Naive B cell (primary cell): ENCODE measurements at places on chromosomes 7 and 10.

GRCh38 chr7:28996836-28997235 lies 38.7 kb upstream of the TRIL start:
- no peak for DNase-seq

DNA sequence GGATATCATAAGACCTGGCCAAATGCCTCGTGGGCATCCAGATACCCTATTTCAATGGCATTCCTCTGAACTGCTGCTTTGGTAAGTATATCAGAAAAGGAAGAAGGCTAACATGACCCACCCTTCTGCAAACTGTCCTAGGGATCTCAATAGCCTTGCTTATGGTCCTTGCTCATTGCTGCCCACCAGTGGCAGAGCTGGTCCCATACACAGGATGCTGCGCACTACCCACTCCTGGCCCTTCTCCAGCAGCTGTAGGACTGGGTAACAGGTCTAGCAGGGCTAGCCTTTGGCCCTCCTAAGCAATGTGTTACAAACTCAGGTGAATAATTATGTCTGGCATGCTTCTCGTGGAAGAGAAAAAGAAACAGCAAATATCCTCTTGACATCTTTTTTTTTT lies 72.5 kb downstream of the C10orf90 start:
- no peak for DNase-seq

DNA sequence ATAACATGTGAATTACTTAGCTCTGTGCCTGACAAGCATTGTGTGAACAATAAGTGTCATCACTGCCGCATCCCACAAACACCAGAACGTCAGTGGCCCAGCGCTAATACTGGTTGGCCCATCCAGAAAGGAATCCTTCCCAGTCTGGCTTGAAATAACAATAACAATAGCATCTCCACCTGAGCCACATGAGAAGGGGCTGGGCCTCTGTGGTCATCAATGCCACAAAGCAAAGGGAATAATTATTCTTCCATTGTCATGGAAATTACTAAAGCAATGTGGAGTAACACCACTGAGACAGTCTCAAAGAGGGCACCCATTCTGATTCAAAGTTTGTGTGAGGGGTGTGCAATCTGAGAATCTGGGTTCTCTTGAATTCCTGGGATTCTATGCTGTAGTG lies 105.7 kb upstream of the INHBA start:
- DNase-seq, result no peak

DNA sequence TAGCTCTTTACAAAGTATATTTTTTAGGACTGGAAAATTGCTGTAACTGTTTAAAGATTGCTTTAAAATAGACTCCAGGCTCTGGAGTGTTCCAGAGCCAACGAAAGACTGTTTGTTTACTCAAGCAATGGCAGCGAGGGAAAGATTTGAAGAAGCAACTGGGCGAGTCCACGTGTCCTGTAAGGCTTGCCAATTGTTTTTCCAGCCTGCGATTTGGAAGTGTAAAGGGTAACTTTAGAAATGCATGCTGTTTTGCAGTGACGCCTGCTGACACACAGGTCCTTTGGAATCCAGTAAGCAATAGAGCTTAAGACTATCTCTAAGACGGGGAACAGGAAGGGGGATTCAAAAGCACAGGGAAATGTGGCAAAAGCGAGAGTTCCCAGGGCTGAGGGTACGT lies 55.8 kb downstream of the TACC2 start:
- no peak for DNase-seq

- DNase-seq, result no peak
Measured at GRCh38 chr7:129569811-129570215, 41.7 kb upstream of the NRF1 start.

DNA sequence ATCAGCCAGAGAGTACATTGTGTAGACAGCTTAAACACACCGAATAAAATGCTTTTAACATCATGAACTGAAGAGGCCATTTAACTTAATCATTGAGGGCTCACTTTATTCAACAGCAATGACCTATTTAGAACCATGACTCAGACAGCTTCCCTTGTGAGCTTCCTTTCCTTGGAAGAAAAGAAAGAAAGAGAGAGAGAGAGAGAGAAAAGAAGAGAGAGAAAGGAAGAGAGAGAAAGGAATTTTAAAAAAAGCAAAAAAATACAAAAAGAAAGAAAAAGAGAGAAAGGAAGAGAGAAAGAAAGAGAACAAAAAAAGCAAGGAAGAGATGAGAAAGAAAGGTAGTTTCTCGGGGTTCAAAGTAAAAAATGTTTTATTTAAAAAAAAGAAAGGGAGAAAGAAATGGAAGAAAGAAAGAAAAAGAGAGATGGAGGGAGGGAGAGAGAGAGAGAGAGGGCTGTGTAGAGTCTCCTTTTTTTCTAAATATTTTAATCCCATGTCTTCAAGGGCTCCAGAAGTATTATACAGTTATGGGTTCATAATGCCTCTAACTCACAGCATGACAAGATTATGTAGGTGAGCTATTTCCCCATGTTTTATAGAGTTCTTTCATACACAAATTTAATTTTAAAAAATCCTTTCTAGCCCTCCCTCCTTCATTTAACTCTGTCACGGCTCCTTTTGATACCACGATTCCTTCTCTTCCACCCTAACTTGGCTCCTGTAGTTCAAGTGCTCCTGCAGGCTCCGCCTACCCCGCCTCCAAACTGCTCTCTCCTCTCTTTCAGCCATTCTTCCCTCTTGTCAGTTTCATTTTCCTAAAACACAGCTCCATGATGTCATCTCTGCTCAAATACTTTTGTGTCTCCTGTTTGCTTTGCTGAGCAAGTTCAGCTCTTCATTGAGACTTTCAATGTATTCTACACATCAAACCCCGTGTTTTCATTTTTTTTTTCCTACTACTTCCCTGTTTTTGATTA lies 85.5 kb downstream of the PRTFDC1 start:
- no peak for DNase-seq

- DNase-seq, result no peak
Measured at GRCh38 chr10:24983946-24984345, 31.5 kb upstream of the PRTFDC1 start.

- no peak for DNase-seq
Measured at GRCh38 chr7:4820967-4821471, 40.8 kb downstream of the PAPOLB start.

DNA sequence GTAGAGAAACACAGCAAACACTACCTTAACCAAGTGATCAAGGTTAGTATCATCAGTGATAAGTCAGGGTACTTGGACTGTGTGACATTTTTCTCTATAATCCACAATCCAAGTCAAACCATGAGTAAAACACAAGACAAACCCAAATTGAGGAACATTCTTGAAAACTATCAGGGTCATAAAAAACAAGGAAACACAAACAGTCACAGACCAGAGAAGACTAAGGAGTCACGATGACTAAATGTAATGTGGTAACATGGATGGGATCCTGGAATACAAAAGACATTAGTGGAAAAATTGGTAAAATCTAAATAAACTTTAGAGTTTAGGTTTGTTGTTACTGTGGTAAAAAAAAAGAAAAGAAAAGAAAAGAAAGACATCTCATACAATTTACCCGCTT lies 103.8 kb downstream of the ARMH3 start:
- DNase-seq, result no peak

GRCh38 chr7:205115-206010 lies 13.0 kb downstream of the FAM20C start:
- no peak for DNase-seq

DNA sequence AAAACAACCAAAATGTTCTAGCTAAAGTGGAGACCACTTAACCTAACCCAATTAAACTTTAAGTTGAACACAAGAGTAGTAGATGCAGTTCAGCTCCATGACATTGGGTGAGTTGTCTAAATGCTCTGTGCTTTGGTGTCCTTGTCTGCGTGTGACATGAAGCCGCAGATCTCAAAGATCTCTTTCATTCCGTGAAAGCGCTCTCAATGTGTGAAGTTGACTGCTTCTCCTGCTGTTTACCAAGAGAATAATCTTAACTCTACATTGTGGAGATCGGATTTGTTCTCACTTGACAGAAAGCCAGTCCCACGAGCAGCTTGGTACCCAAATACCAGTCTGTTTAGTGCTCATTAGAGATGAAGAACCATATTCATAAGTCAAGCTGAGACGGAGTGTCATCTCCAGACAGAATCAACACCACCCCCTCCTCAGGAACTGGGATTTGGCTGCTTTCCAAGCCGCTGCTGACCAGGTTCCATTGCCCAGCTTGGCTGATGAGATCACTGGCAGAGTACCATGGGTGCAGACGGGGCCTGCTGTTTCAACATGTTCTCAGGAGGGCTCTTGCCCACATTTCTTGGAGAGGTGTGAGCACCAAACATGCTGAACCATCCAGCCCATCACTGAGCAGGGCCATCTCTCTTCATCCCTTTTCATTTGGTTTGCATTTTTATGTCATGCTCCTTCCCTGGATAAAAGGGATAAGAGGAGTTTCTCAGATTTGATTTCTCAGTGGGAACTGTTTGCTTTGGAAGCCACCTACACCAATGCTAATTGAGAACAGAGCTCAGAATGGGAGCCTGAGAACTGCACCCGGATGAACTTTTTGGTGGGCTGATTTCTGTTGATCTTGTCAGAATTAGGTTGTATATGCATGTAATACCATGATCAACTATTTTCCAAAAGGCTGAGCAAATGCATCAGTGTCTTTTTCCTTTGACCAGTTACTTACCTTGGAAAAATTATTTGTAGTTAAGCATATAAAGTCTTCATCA lies 95.8 kb upstream of the AGBL3 start:
- no peak for DNase-seq

DNA sequence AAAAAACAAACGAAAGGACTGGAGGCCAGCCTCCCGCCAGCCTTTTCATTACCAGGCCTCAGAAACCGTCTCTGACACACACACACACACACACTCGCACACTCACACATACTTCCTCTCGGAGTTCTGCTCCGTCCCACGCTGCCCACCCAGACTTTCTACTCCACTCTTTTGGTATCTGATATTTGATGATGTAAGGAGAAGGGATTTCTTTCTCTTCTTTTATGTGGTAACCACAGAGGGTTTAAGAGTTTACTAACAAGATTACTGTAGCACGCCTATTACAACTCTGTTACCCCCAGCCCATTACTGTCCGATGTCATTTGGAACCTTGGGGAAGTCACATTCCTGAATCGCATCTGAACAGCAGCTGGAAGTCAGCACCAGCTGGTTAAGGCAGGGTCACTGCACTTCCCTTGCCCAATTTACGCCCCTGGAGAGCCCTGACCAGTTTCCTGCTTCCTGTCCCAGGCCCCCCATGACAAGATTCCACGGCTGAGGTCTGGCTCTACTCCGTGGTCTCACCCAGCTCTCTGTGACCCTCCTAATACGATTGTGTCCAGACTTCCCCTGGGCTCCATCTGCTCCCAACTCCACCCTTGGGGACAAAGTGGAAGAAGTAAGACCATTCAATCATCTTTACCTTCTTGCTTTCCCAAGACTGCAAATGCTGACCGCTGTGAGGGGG lies 1.1 kb downstream of the DENND2A start:
- no peak for DNase-seq

DNA sequence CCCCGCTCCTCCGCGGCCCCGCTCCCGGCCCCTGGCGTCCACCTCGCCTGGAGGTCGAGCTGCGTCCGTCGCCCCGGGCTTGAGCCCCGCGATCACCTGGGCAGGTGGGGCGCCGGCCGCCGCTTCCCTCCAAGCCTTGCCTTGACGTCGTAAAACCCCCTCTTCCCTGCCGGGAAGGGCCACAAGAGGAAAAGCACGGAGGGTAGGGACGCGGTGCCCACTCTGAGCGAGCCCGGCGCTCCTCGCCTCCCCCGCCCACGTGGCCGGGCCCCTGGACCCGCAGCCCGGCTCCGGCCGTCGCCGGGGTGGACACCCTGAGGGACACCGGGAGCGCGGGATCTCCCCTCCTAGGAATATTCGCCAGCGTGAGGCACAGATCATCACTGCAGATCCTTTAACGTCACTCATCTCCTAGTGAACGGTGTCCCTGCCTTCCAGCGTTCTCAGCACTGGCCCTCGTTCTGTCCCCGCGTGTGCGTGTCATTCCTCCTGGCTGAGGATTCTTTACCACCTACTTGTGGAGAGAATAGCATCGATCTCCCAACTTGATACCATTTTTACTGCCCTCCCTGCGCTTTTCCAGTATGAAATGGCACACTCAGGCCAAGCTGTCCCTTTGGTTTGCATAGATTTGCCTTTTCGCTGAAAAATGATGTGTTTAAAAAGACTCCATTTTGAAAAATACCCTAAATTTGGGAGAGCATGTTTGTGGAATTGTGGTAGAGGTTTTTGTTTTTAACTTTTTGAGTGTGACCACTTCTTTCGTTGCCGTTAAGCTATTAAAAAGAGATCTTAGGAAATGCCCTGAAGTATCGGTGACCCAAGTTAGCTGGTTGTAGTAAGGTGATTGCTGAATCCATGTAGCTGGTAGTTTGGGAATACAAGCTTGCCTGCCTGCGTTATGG lies 649 bp downstream of the ACTR3B start:
- DNase-seq, result peak; percentile 11

GRCh38 chr10:70374775-70375614 lies 7.4 kb downstream of the LRRC20 start:
- DNase-seq, result no peak

DNA sequence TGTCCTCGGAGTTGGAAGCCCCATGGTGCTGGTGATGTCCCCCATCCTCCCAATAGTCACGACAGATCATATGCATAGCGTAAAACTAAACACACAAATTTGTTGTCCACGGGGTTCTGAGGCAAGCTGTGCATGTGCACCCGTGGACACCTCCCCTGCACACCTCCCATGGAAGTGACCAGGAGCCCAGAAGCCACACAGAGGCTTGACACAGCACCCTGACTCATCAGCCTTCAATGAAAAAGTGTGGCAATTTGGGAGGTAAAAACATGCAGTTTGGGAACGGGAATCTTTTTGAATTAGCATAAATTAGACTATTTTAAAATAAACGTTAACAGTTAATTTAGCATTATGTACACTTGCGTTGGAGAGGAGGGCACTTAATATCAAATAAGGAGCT lies 89.2 kb upstream of the NPS start:
- no peak for DNase-seq
